Thoracic aorta (tissue), 2 donors: ENCODE measurements at places on chromosomes 4 and X.

GRCh38 chrX:21738210-21738949 lies 19.5 kb downstream of the SMPX start:
- no peak for DNase-seq

GRCh38 chr4:1382776-1383727 lies 23.2 kb downstream of the NKX1-1 start:
- DNase-seq = no peak

DNA sequence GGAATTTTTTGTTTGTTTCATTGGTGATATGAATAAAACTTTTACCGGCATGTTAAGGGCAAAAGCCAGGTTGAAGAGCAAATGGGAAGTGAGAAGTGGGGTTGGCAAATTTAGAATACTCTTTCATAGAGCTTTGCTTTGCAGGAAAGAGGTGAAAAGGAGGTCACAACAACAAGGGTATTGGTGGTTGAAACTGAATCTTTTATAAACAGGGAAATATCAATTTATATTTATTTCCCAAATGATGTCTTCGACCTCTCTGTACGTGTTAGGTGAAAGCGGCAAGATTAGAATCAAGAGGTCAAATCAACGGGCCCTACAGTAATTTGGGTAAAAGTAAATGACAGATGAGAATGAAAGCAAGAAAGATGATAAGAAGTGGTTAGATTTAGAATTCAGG lies 3.4 kb downstream of the SMR3A start:
- no peak for DNase-seq

GRCh38 chr4:111174331-111174730 lies 551.5 kb upstream of the PITX2 start:
- no peak for DNase-seq

- DNase-seq = no peak
Measured at GRCh38 chr4:161252520-161253141, 911.2 kb downstream of the FSTL5 start.

DNA sequence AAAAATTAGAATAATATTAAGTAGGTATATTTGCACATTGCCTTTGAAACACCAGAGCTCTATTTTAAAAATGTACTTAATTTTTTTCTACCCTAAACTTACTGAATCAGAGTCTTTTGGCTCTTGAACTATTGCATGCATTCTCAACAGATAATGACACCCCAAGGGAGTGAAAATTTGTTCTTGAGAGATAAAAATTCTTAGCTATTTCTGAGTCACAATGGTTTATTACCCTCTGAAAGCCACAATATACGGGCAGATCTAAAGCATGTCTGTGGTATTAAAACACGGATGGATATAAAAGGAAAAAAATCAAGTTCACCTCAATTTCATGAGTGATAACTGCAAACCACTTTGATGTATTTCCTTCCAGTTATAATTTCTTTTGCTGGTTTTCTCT lies 636.3 kb upstream of the FTHL17 start:
- DNase-seq = no peak

DNA sequence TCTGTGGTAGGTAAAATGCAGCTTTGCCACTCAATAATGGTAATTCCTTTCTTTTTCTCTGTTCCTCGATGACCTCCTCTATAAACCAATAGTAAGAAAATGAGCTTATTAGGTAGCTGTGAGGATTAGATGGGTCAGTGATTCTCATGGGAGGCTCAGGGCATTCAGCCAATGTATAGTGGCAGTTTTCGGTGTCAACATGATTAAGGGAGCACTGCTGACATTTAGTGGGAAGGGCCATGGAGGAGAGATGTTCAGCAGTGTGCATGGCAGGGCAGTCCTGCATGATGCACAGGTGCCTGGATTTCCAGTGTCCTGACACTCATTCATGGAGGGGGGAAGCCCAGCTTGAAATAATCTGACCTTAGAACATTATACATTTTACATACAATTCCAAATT lies 232.8 kb downstream of the PDGFC start:
- no peak for DNase-seq

- no peak for DNase-seq
Measured at GRCh38 chrX:7083468-7084396, 63.8 kb upstream of the STS start.

DNA sequence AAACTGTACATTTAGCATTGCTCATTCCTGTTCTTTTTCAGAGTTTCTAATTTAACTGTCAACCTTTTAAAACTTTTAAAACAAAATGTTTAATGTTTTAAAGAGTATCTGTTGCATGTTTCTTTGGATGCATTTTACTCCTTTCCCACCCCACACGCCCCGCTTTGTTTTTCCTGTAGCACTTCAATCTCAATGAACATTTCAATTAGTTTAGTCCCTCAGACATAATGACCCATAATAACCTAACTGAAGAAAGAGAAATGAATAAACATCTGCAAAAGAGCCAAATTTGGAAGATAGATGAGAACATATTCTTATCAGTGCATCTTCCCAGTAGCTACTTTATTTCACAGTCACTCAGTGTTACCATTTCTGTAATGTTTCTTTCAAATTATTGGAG lies 7.5 kb downstream of the PCDH10 start:
- DNase-seq = no peak

DNA sequence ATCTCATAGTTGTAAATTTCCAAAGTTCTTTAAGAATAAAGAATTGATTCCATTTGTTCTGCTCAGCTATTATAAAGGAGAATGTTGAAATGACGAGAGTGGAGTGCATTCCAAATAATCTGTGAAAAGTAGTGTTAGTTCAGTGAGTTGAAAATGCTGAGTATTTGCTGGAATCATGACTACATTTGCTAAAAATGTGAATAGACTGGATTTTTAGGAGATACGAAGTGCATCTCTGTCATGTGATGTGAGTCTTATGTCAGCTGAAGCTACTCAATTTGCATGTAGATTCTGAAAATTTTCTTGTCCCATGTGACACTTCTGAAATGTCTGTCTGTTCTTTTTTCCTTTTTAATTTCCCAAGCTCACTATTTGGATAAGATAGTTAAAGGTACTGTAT lies 206.0 kb downstream of the DCTD start:
- no peak for DNase-seq

DNA sequence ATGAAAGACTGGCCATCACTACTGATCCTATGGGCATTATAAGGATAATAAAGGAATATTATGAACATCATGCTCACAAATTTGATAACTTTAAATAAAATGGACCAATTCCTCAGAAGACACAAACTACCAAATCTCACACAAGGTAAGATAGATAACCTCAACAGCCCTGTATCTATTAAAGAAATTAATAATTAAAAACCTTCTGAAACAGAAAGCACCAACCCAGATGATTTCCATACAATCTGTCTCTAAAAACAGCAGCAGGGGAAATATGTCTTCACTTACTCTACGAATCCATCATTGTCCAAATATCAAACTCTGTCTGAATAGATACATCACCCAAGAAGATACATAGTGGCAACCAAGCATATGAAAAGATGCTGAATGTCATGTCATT lies 55.2 kb downstream of the LCORL start:
- DNase-seq = no peak

DNA sequence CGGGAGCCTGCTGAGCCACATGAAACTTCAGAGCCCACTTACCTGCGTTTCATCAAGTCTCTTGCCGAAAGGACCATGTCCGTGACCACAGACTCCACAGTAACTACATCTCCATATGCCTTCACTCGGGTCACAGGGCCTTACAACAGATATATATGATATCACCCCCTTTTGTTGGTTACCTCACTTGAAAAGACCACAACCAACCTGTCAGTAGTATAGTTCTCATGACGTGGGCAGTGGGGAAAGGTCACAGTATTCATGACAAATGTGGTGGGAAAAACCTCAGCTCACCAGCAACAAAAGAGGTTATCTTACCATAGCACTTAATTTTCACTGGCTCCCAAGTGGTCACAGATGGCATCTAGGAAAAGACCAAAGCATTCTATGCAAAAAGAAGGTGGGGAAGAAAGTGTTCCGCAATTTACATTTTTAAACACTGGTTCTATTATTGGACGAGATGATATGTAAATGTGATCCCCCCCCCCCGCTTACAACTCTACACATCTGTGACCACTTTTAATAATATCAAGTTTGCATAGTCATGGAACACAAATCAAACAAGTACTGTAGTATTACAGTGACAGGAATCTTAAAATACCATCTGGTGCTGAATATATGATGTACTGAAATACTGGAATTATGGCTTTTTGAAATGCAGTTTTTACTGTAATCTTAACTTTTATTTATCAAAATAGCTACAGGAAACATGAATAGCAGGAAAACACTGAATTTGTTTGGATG lies 129.9 kb downstream of the TET2 start:
- no peak for DNase-seq

DNA sequence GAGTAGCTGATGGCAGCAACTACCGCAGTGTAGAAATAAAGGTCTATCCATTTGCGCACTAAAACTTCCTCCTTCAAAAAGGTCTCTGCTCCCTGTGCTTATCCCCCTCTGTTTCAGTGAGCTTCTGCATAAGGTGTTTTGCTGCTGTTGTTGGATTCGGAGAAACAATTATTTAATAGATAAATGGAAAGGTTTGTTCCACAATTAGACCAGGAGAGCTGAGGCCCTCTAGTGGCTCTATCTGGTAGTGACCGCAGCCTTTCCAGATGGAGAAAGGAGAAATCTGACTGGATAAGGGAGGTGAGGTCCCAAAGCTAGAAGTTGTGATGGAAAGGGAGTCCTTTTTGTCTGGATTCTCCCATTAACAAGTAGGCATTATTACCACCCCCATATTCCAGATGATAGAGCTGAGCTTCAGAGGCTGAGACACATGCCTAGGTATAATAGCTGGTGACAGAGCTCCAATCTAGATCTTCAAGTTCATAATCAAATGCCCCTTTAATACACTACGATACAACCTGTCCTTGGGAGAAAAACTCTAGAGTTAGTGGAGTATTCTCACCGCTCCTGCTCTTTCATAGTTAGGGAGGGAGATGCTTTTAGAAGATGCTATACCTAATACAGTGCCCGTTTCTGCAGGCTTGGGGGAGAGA lies 5.1 kb upstream of the GABRQ start:
- DNase-seq = no peak

DNA sequence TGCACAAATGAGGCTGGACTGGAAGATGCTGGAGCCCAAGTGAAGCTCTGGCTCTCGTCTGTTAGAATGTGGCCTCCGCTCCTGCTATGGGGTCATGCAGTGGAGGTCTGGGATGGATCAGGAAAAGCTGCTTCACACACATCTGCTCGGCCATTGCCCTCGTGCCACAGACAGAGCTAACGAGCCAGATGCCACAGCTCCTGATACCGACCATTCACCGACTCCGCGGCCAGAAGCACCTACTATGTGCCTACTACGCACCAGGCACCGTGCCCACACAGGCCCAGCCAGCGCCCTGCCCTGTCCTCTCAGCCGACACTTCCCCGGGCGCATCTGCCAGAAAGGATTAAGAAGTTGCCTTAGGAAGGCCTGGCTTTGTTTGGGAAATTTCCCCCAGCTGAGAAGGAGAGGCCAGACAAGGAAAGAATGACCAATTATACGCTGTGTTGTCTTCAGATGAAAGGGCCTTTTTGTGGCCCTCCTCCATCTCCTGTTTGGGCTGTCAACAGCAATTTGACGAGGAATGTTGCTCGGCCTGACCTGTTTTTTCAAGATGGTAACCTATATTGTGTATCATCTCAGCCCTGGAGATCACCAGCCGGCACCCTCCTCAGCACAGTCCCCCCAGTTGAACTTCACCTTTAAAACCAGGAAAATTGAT lies 34.3 kb downstream of the HMX1 start:
- DNase-seq = no peak

DNA sequence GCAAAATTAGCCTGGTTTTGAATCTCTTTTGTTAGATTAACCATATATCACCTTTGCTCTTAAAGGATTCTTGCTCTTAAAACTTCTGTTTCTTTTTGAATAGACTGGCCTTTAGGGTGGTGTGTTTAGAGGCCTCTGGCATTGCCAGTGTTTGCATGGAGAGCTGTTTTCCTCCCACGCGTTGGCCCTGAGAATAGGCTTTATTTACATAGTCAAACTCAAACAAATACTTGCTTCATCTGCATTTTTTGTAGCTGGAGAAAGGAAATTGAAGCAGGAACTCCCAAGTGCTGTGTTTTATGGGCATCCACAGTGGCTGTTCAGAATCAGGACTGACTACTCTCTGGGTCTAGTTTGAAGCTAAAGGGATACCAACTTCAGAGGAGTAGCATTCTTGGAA lies 2.7 kb downstream of the SHROOM2 start:
- no peak for DNase-seq

DNA sequence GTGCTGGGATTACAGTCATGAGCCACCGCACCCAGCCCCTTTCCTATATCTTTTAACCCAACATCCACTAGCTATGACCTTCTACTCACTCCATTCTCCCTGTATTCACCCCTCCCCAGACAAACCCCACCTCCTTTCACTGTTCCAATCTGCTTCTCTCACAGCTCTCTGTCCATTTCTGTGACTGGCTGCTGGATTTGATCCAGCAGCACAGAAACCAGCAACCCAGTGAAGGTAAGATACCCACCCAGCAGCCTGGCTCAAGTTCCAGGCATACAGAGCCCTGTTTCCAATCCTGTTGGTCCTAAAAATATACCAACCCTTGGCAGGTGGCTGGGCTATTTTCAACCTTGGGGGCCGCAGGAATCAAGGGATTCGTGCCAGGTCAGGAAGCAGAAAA lies 56.9 kb upstream of the SMIM10 start:
- no peak for DNase-seq
